ENCODE measurements at places on chromosomes 4 and X.

- DNase-seq = no peak
Measured at GRCh38 chr4:100060765-100061416, 110.8 kb upstream of the H2AZ1 start.

- no peak for DNase-seq
Measured at GRCh38 chr4:41349021-41349420, 92.3 kb downstream of the UCHL1 start.

GRCh38 chrX:53456254-53456653 is 22.1 kb upstream of the HSD17B10 start:
- DNase-seq = no peak

DNA sequence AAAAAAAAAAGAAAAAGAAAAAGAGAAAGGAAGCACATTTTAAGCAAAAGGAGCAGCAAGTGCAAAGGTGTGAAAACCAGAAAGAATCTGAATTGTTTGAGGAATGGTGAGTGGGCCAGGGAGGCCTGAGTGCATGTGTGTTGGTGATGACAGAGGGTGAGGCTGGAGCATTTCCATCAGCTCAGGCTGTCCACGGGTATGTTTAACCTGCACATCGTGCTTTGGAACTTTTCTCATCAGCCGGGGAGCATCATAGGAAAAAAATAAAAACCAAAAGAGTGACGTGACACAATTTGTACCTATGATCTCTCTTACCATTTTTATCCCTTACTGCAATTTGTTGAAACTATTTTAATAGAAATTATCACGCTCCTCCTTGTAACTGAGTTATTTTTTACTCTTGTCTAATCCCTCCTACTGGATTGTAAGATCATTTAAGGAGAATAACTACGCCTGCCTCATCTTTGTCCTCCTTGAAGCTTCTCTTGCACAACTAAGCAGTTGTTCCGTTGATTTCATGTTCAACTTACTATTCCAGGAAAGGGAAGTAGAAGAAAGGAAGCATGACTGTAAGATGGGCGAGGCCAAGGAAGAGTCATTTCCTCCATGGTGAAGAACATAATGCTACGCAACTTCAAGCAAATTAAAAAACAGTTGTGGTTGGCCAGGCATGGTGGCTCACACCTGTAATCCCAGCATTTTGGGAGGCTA is 7.0 kb downstream of the PALLD start:
- no peak for DNase-seq

- DNase-seq = no peak
Measured at GRCh38 chr4:18961266-18961665, 939.7 kb upstream of the LCORL start.

All from T-helper 2 cell (primary cell).